ENCODE measurements at places on chromosomes 5 and 9.

DNA sequence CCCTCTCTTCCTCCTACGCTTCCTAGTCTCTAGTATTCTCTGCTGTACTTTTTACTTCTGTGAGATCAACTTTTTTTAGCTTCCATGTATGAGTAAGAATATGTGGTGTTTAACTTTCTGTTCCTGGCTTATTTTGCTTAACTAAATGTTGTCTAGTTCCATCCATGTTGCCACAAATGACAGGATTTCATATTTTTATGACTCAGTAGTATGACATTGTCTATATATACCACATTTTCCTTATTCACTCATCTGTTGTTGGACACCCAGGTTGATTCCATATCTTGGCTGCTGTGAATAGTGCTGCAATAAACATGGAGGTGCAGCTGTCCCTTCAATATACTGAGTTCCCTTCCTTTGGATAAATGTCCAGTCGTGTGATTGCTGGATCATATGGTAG is 34.8 kb downstream of the FGD3 start:
- DNase-seq = no peak

GRCh38 chr5:102782217-102782872 is 27.2 kb downstream of the PAM start:
- no peak for DNase-seq

DNA sequence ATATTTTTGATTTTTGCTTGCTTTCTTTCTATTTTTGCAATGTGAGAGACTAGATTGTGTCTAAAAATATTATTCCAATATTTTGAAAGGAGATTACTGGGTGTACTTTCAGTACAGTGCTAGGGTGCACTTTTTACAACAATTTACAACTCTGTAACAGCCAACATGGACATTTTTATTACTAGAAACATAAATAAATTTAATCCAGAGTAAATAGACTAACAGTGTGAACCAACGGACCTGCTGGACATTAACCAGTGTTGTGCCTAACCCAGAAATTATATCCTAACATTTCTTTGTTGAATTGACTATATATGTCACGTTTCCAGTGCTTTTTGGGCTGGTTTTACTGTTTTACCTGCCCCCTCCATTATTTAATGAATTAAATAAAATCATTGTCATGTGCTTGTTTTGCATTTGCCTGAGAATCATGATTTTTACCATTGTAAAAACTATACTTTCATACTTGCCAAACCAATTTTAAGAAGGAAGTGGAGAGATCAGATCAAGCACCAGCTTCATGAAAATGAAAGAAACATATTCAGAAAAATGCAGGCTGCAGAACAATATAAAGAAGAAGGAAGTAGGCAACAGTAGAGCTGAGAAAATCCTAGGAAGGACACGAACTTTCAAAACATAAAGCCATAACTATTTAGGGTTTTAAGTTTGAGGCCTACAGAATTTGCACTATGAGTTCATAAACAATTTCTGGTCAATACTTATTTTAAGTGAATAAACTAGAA is 400.8 kb upstream of the PIK3R1 start:
- no peak for DNase-seq

DNA sequence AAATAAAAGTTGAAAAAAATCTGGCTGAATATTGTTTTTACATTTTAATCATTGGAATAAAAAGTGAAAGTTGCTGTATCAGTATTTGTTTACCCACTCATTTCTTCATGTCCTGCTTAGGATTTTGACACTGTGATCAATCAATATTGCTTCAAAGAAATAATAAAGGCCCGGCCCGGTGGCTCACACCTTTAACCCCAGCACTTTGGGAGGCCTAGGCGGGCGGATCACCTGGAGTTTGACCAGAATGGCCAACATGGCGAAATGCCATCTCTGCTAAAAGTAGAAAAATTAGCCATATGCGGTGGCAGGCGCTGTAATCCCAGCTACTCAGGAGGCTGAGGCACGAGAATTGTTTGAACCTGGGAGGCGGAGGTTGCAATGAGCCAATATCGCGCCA is 93.7 kb upstream of the CTNND2 start:
- no peak for DNase-seq

DNA sequence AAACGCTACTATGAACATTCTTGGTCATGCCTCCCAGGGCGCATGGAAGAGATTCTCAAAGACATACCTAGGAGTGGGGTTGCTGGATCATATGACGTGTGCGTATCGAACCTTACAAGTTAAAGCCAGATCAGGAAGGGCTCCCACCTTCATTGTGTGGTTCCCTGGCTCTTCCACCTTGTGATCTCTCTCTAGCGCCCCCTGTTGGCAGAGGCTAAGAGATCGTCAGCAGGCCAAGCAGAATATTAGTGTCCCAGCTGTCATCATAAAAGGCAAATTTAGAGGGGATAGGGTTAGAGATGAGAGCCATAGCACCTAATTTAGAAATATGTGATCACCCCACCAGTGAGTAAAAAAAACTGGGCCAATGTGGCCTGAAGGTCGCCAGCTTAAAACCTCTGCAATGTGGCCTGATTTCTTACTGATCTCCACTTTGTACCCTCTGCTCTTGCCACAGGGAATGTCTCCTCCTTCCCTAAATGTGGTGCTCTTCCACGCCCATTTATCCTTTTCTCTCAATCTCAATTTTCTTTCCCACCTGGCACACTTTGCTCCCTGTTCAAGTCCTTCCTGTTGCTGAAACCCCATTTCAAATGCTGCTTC is 91.7 kb upstream of the SHB start:
- DNase-seq = peak; percentile 79

DNA sequence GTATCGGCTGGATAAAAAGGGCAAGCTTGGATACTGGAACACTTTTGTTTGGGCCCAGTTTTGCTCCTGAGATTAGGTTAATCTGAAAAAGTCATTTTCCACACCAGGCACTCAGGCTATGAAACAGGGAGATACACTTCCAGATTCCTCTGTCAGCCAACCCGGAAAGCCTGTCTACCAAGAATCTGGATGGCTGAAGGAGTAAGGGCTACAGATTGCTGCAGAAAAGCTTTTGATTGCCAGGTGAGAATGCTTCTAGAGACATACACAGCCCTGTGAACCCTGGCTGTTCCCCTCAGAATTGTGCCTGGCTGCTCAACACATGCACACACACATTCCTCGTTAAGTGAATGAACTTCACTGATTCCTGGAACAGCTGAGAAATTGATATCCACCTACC is 114.4 kb downstream of the PSD2 start:
- no peak for DNase-seq

- no peak for DNase-seq
These were observed 47.7 kb downstream of the PHAX start for GRCh38 chr5:126648471-126648870.

DNA sequence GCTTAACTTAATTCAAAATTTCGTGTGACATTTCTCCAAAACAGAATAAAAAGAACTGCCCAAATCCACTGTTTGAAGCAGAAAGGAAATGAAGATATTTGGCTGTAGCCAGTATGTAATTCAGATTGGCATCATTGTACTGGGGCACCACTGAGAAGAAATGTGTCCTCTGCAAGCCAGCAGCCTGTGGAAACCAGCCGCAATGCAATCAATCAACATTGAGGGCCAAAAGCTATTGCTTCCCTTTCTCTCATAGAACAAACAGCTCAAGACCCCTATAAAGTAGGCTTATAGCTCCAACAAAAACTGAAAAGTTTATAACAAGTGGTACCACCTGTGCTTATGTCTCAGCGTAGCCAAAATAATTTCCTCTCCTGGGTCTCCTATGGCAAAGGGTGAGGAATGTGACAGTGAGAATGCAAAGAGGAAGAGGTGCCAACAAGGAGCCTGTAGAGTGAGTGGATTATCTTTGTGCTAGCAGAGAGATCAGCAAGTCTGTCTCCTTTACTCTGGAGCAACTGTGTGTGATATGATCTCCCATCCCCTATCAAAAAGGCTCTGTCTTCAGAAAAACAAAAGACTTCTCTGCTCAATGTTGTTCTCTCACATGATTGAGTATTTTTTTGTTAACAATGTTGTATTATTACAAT is 1072.3 kb upstream of the DMAC1 start:
- no peak for DNase-seq

DNA sequence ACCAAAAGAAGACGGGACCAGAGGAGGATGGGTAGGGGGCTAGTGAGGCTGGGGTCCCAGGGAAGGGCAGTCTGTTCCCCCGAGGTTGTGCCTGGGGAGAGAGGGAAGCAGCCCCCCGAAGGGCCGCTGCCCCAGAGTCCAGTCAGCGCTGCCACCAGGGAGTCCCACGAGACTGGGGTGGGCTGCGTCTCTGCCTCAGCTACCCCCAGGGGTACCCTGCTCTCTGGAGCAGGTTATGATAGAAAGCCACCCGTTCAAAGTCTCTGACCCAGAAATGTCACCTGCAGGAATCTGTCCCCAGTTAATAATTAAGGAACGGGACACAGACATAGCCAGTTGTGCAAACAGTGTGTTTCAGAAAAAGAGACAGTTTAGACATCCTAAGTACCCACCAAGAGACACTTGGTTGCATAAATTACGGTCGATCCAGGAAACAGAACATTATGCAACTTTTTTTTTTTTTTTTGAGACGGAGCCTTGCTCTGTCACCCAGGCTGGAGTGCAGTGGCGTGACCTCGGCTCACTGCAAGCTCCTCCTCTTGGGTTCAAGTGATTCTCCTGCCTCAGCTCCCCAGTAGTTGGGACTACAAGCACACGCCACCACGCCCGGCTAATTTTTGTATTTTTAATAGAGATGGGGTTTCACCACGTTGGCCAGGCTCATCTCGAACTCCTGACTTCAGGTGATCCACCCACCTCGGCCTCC is 10.7 kb upstream of the AGPAT2 start:
- DNase-seq = no peak

DNA sequence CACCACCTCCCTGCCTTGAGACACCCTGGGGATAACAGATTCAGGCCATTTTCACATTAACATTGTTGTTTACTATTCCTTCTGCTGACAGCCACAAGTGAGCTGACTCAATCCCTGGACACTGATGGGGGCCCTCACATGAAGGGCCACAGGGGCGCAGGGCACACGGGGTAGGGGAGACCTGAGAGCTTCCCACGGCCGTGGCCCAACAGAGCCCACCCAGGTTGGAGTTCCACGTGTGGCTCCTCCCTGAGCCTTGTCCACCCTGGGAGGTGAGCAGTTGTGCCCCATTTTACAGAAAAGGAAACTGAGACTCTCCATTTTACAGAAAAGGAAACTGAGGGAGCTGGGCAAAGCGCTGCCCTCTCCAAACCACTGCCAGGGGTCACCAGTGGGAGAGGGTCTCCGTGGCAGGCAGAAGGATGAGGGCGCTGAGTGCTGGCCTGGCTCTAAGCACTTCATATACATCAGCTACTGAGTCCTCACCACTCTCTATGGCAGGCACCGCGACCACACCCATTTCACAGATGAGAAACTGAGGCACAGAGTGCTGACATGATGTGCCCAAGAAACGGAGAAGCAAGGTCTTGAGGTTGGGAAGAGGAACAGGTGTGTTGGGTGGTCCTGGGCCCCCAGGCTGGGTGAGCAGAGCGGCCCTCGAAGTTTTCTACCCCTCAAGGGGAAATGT is 2.3 kb downstream of the NINJ1 start:
- DNase-seq = no peak

DNA sequence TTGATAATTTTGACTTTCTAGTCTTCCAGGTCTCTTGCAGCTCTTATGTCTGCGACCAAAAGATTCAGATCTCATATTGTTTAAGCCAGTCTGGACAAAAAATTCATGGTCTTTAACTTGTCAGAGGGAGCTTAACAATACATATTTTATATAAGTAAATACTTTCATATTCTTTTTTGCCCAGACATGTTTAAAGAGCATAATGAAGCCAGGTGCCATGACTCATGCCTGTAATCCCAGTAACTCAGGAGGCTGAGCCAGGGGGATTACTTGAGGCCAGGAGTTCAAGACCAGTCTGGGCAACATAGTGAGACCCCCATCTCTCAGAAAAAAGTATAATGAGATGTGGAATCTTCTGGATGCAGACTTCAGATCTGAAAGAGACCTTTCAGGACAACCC is 69.8 kb downstream of the JMY start:
- DNase-seq = no peak

GRCh38 chr9:74498621-74499095 is 1.5 kb downstream of the RORB start:
- no peak for DNase-seq

- DNase-seq = no peak
These were observed 225.0 kb downstream of the ESM1 start for GRCh38 chr5:54760182-54760935.

DNA sequence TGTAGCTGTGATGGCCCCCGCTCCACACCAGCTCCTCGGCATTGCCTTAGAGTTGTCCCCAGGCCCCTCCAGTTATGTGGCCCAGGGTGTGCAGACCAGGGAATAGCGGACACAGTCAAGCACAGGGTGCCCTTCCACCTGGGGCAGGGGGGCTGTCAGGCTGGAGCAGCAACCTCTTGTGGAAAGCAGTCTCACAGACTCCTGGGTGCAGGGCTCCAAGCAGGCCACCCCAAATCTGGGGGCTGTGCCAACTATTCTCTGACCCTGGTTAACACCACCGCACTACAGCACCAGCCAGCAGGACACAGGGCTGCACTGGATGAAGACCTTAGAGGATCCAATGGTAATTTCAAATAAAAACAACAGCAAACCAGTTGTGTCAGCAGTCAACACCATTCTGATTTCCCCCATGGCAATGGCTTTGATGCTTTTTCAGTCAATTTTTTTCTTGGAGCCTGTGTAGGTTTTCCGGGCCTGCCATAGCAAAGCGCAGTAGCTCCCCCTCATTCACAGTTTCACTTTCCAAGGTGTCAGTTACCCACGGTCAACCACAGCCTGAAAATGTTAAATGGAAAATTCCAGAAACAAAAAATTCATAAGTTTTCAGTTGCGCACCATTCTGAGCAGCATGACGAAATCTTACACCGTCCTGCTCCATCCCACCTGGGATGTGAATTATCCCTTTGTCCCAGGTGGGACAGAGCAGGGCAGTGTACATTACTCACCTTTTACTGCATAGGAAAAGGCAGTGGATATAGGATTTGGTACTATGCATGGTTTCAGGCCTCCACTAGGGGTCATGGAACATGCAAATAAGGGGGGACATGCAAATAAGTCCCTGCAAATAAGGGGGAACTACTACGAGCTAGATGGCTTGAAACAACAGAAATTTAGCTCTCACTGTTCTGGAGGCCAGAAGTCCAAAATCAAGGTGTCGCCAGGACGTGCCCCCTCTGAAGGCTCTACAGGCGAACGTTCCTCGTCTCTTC is 49.0 kb downstream of the C5orf15 start:
- no peak for DNase-seq

- DNase-seq = no peak
These were observed 448.4 kb downstream of the MTRR start for GRCh38 chr5:8317335-8317734.

- DNase-seq = no peak
These were observed 50.0 kb upstream of the KLF4 start for GRCh38 chr9:107539427-107540163.

GRCh38 chr5:51622161-51622790 is 239.0 kb downstream of the ISL1 start:
- no peak for DNase-seq

Measured in activated naive CD4-positive, alpha-beta T cell treated with anti-CD3 and anti-CD28 coated beads for 36 hours (primary cell).